ENCODE measurements at places on chromosomes 16 and 17. TPM values are rescaled to one million over a fixed set of nuclear protein-coding genes. Genes with fewer than 3 reads are reported as not detected.
A peak's percentile ranks its signal among the peaks of the same experiment; 100 is the strongest.

GRCh38 chr16:71254832-71255525, 24.5 kb upstream of the HYDIN start:
- no peak for DNase-seq
- no peaks in the 10 kb centered on the region for H3K36me3 ChIP-seq
- no peak overlapping the region for H3K4me3 ChIP-seq
- H3K27me3 ChIP-seq, result no peaks in the 10 kb centered on the region

DNA sequence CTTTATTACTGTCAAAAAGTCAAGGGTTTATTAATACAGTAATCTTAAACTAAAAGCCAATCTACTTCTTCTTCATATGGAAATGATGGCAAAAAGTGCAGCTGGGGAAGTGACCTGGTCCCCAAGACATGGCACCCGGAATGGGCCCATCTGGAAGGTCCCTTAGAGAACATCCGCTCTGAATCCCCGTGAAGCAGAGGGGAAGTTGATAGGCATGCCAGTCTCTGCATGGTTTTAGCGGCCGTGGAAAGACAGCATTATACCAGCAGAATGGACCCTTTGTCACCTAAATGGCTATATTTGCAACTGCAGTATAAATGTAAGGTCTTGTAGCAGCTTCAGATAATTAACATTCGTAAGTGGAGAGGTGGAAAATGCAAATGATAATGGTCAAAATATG, 32.4 kb downstream of the COTL1 start:
- H3K36me3 ChIP-seq, result peaks cover 6% of the 10 kb centered on the region
- no peaks in the 10 kb centered on the region for H3K27me3 ChIP-seq
- H3K4me3 ChIP-seq, result no peak overlapping the region
- no peak for DNase-seq
- no peaks in the 10 kb centered on the region for H3K4me1 ChIP-seq
- H3K27ac ChIP-seq, result no peak overlapping the region

The TBC1D26 gene
- polyA plus RNA-seq, result not detected

- H3K4me3 ChIP-seq, result no peak overlapping the region
- peaks cover 12% of the 10 kb centered on the region for H3K4me1 ChIP-seq
- no peaks in the 10 kb centered on the region for H3K27me3 ChIP-seq
- peak; percentile 69 for DNase-seq
- H3K27ac ChIP-seq, result no peak overlapping the region
These were observed 117.7 kb downstream of the ABCC1 start for GRCh38 chr16:16067127-16067526.

- H3K27ac ChIP-seq, result no peak overlapping the region
- no peaks in the 10 kb centered on the region for H3K27me3 ChIP-seq
- no peaks in the 10 kb centered on the region for H3K4me1 ChIP-seq
- no peaks in the 10 kb centered on the region for H3K36me3 ChIP-seq
- no peak overlapping the region for H3K4me3 ChIP-seq
These were observed 217.9 kb upstream of the PSMD7 start for GRCh38 chr16:74078511-74079231.

GRCh38 chr17:29240477-29240876, 6.2 kb upstream of the CRYBA1 start:
- H3K4me1 ChIP-seq, result peaks cover 24% of the 10 kb centered on the region
- no peaks in the 10 kb centered on the region for H3K36me3 ChIP-seq
- H3K4me3 ChIP-seq, result no peak overlapping the region
- DNase-seq, result no peak

All from fibroblast of lung (primary cell).